ENCODE measurements at places on chromosomes 6 and 20.
A peak's percentile ranks its signal among the peaks of the same experiment; 100 is the strongest.

DNA sequence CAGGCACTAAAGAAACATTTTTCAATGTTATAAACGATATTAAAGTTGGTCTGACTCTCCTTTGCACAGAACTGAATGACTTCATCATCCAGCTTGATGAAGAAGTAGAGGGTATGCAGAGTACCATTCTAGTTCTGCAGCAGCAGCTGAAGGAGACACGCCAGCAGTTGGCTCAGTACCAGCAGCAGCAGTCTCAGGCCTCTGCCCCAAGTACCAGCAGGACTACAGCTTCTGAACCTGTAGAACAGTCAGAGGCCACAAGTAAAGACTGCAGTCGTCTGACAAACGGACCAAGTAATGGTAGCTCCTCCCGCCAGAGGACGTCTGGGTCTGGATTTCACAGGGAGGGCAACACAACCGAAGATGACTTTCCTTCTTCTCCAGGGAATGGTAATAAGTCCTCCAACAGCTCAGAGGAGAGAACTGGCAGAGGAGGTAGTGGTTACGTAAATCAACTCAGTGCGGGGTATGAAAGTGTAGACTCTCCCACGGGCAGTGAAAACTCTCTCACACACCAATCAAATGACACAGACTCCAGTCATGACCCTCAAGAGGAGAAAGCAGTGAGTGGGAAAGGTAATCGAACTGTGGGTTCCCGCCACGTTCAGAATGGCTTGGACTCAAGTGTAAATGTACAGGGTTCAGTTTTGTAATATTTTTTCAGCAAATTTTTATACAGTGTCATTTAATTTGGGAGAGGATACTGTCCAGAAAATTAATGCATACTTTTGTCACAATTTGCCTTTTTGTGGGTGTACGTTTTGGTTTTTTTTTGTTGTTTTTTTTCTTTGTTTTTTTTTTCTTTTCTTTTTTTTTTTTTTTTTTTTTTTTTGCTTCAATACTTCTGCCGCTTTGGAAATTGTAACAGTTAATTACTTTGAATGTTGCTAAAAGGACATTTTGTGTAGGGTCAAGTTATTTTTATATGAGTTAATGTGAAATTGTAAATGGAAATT lies 6.6 kb upstream of the ACAT2 start:
- DNase-seq = no peak

DNA sequence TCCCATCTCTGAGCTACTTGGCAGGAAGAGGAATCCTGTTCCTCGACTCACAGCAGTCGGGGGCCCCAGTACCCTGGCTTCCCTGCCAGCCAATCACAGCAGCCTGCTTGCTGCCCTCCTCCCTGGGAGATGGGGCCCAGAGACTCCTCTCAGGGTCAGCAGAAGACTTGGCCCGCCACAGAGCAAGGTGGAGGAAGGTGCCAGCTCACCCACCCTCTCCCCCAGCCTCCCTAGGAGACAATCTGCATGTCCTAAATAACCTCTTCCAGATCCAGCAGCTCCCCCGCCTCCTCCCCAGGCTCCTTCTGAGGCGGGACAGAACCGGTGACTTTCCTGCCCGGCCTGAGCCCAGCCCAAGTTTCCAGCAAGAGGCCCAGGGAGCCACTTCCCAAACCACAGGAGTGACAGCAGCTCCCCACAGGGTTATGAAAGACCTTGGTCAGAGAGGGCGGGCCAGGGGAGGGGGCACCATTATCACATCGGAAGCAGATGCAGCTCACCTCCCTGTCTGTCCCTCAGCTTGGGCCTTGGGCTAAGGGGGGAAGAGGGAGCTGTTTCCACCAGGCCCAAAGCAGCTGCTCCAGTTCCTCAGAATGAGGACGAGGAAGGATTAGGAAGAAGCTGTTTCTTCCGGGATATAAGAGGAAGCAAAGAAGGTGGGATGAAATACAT lies 2.3 kb downstream of the CCND3 start:
- DNase-seq = no peak

DNA sequence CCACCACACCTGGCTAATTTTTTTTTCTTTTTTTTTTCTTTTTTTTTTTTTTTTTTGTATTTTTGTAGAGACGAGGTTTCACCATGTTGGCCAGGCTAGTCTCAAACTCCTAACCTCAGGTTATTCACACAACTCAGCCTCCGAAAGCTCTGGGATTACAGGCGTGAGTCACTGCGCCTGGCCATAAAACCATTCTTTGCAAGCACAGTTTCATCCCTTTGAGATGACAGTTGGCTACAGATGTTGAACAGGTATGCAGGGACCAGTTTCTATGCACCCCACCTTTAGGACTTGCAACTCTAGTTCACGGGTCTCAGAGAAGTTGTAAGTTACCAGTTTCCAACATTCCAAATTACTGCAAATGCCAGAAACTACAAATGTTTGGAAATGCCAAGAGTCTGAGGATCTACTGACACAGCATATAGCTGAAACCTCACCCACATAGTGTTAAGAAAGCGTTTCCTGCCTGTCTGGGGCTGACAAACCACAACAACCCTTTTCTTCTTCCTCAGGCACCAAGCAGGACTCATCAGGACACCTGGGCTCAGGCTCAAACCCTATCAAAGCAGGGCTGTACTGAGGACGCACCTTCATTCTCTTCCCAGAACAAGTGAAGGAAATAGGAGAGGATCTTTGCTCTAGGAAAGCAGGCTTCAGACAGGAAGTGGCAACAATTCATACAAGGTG lies 22.9 kb downstream of the ARHGAP18 start:
- peak; percentile 12 for DNase-seq

- no peak for DNase-seq
Observed at GRCh38 chr20:40787941-40788340, 98.9 kb upstream of the MAFB start.

DNA sequence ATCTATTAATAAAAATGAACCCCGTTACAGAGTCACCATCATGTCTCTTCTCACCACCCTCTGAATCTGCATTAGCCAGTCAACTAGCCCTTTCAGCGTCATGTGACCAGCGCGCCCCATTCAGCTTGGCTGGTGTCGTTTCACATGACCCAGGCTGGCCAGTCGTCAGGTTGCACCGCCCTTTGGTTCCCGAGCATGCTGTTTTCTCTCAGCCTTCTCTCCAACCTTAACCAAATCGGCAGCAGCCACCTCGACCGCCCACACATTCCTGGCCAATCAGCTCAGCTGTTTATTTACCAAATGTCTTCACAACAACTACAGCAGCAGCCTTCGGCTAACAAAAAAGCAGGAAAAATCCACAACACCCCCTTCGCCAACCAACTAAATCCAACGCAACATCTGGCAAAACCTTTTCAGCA lies 5.6 kb downstream of the SRSF3 start:
- peak; percentile 25 for DNase-seq
